IPS-NIHi11 (cell line): ENCODE measurements at places on chromosomes 13 and 19.

GRCh38 chr13:96677029-96677428, 317.2 kb downstream of the OXGR1 start:
- DNase-seq = no peak

GRCh38 chr13:95628488-95628887, 16.0 kb downstream of the DZIP1 start:
- DNase-seq = no peak

DNA sequence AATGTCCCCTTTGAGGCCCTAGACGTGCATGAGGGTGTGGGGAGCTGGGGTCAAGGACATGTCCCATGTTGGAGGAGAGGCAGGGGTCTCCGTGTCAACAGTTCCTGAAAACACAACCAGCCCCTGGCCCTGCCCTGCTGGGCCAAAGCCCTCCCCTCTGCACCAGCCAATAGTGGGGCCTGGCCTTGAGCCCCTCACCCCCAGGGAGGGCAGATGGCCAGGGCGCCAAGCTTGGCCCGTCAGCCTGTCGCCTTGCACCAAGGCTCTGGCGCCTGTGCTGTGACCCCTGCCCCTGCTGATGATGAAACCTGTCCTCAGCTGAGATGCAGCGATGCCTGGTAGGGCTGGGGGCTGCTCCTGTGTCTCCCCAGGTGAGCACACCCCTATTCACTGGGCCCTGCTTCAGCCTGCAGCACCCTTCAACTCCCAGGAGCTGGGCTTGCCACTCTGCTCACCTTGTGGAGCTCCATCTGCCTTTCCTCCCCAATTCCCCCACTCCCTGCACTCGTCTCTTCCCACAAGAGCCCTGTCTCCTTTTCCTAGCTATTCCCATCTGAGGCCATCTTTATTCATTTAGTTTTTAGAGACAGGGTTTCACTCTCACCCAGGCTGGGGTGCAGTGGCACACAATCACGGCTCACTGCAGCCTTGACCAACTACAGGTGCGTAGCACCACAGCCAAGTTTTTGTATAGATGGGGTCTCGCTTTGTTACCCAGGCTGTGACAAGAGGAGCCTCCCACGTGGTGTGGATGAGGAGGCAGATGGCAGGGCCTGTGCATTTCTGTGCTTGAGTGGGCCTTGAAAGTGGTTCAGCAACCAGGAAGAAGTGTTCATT, 2.1 kb upstream of the HAMP start:
- no peak for DNase-seq

DNA sequence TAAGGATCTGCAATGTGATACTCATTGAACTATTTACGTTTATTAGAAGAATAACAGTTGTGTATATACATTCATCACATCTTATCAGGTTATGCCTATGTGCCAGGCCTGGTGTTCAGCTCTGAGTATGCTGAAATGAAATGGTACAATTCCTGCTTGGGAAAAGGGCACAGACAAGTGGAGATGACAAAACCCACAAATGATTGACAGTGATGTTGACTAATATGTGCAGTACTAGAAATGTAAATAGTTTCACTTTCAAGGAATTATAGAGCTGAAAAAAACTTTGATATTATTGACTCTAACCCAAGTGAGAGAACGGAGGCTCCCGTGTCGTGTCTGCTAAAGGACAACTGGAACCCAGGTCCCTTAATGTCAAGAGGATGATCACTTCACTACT, 386.8 kb upstream of the DACH1 start:
- no peak for DNase-seq

DNA sequence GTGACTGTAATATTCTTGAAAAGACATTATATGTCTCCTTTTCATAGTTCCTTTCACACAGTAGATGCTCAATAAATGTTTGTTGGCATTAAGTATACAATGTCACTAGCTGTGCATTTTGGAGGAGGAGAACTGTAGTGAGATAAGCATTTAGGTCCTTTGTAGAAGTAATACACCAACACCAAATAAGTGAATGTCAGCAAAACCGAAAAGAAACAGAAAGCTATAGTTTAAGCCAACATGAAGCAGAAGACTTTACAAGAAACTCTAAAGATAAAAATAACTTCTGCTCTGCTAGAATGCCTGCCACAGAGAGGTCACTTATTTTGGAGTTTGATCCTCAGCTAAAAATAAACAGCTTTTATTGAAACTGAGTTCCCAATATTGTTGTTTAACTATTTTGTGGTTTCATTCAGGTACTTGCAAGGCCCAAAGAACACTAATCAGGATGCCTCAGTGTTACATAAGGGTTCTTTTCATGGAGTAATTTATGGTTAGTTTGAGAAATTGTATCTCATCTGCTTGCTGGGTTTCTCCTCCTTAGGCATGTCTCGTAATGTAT, 86.2 kb downstream of the STARD13 start:
- no peak for DNase-seq

- peak; percentile 42 for DNase-seq
These were observed 25.3 kb upstream of the HOMER3 start for GRCh38 chr19:18966307-18966706.

DNA sequence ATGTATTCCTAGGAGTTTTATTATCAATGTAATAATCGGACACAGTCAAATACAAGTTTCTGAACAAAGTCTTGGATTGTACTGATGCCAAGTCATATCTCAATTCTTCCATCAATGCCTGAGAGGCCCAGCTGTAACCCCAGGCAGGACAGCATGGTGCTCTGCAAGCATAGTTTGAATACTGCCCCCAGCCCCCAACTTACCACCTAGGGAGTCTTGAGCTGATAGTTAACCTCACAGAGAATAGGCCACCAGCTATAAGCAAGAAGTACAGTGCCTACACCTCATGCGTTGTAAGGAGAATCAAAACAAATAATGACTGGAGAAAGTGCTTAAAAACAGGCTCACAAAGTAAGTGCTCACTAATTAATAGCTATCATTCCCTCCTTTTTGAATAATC, 2.7 kb downstream of the PROSER1 start:
- no peak for DNase-seq

GRCh38 chr19:15962319-15962718, 13.5 kb downstream of the OR10H4 start:
- no peak for DNase-seq

DNA sequence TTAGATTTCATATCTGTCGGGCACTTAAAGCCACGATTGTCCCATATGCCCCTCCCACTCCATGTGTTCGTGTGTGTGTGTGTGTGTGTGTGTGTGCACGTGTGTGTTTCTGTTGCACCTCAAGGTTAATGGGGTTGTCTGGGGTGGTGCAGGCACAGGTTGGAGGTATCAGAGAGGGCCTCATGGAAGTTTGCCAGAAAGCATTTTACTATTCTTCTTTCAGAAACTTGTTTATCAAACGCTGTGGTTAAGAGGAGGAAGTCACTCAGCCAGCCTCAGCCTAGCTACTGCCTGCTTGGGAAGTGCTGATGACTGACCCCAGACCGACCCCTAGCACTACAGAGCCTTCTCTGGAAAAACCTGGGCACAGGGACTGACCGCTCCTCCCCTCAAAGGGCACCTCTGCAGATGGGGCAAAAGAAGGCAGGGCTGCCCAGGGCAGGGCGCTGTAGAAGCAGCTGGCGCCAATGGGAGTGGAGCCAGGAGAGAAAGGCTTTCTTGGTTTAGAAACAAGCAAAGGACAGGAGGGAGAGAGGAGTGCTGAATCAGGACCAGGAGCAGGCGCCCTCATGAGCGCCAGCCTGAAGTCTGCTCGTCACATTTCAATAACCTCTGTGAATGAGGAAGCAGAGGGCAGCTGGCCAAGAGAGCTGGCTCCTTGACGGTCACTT, 3.9 kb downstream of the SIAH3 start:
- DNase-seq = peak; percentile 46

GRCh38 chr13:51727634-51728274, 76.2 kb downstream of the DHRS12 start:
- no peak for DNase-seq

DNA sequence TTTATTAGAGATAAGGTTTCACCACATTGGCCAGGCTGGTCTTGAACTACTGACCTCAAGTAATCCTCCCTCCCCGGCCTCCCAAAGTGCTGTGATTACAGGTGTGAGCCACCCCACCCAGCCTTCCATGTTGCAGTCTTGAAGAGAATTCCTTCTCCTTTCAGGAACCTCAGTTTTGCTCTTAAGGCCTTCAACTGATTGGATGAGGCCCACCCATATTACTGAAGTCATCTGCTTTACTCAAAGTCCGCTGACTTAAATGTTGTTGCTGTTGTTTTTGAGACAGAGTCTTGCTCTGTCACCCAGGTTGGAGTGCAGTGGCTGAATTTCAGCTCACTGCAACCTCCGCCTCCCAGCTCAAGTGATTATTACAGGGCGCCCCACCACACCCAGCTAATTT, 33.5 kb downstream of the RASL11A start:
- DNase-seq = no peak
